ENCODE measurements at places on chromosomes 13 and 19. TPM values are rescaled to one million over a fixed set of nuclear protein-coding genes. Genes with fewer than 3 reads are reported as not detected.

COLGALT1 gene
- 48.3 TPM for polyA plus RNA-seq

LILRA1 gene
- 0.62 TPM for polyA plus RNA-seq

ZNF493 gene
- polyA plus RNA-seq: 25.7 TPM

ERFL gene
- not detected for polyA plus RNA-seq

PSG5 gene
- not detected for polyA plus RNA-seq

LCP1 gene
- 14.5 TPM for polyA plus RNA-seq

CYP2S1 gene
- 0.64 TPM for polyA plus RNA-seq

HCN2 gene
- 0.18 TPM for polyA plus RNA-seq

LHFPL6 gene
- 45.3 TPM for polyA plus RNA-seq

GRCh38 chr19:14735915-14736314 is 42.4 kb downstream of the ADGRE2 start:
- no peak for DNase-seq

- DNase-seq: no peak
These were observed 11.4 kb upstream of the ZNF414 start for GRCh38 chr19:8525401-8525684.

GRCh38 chr13:106234636-106235035 is 300.8 kb downstream of the EFNB2 start:
- DNase-seq: no peak

- DNase-seq: no peak
These were observed 766 bp downstream of the CEBPG start for GRCh38 chr19:33374236-33374714.

GRCh38 chr13:87208636-87209035 is 462.5 kb upstream of the SLITRK5 start:
- DNase-seq: no peak

GRCh38 chr13:100608906-100609305 is 20.3 kb upstream of the GGACT start:
- no peak for DNase-seq

GRCh38 chr19:51493776-51494175 is 7.8 kb downstream of the SIGLEC12 start:
- DNase-seq: no peak

- no peak for DNase-seq
These were observed at the start of gene CPB2 for GRCh38 chr13:46104868-46105267. TSS of gene CPB2 (minus strand) at chr13:46105033. CDS start at chr13:46105009, 24 bp downstream.

DNA sequence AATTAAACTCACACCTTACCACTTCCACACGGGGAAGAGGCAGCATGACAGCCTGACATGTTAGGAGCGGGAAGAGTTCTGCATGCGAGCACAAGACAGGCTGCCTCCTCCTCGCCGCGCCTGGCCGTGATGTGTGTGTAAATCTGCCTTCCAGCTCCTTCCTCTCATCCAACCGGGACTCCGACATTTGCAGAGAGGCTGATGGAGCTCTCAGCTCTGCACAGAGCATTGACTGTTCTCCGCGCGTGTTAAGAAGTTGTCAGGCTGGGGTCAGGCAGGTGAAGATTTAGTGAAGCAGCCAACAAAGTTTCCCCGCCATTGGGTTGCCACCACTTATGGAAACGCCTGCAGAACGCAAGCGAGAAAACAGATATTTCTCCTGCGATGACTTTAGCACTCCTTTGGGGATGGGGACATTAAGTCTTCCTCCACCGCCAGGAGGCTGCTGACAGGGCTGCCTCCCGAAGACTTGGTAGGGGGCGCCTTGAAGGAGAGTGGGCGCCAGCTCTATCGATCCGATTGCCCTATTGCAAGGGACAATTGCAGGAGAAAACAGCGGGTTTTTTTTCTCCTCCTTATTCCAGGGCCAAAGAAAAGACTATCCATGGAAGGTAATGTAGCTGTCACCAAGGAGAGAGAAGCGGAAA is 213.9 kb upstream of the TSHZ3 start:
- no peak for DNase-seq

DNA sequence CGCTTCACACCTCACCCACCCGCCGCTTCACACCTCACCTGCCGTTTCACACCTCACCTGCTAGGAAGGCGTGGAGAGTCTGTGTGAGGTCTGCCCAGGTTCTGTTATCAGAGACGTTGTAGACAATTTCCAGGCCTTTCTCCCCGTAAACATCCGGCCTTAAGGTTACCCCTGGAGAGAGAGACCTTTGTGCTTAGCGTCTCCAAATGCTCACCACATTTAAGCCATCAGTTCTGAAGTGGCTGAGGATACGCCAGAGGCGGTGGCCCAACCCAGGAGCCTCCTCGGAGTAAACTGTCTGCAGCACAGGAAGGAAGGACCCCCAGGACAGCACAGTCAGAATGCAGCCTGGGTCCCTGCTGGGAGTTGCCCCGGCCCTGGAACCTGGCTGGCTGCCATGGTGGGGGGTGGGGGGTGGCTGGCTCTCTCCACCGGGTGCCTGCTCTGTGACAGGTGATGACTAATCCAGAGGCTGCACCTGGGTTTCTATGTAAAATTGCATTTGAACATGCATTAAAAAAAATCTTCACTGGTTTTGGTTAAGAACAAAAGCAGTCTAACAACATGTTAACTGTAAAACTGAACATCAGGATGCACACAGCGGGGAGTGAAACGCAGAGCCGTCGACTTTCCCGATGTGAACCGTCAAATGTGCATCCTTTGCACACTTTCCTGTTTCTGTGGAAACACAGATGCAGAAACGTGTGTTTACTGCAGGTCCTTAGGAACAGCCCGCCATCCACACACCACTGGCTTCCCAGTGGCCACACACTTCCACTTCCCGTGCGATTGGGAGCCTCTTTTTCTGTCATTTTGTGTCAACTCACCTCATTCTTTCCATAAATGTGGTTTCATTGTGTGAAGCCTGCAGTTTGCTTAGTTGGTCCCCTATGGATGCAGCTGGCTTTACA is 4.5 kb downstream of the ATP4B start:
- DNase-seq: no peak

DNA sequence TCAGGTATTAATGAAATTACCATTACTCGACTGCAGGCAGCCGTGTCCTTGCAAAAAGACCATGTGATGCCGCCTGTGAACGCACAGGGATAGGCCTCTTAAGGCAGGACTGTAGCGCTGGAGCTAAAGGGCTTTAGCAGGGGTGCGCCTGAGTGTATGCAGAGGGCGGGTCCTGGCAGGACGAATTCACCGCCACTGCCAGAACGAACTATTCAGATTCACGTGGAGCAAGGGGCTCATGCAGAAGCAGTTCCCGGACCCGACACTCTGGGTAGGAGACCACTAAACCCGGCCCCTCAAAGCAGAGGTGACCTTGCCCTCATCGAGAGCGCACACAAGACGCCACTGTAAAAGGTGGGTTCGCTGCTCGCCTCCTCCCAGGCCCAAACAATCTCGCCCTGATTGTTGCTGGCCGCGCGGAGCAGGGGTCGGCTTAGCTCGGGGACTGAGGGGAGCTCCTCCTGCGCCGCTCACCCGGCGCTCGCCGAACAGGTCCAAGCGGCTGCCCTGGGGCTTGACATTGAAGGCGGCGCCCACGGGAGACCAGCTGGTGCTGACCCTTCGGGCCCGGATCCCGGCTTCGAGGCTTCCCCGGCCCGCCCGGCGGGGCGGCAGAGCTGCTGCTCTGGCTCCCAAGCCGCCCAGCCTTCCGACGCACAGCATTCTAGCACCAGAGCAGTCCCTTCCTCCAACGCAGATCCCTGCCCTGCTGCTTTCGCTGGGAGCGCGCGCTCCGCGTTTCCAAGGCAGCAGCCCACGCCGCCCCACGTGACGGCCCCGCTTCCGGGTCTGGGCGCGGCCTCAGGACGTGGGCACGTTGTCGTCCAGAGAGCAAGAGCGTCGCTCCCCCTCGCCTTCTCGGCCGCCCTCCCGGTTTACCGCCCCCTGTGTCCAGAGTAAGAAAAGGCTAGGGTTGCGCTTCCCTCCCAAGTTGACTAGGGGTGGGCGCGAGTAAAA is at the start of gene MIPEP:
Gene MIPEP, minus strand, starts transcription at position 743 of the 957 bp plus-strand sequence. Its CDS starts 80 bp downstream, at position 663.
- peak; percentile 92 for DNase-seq

DNA sequence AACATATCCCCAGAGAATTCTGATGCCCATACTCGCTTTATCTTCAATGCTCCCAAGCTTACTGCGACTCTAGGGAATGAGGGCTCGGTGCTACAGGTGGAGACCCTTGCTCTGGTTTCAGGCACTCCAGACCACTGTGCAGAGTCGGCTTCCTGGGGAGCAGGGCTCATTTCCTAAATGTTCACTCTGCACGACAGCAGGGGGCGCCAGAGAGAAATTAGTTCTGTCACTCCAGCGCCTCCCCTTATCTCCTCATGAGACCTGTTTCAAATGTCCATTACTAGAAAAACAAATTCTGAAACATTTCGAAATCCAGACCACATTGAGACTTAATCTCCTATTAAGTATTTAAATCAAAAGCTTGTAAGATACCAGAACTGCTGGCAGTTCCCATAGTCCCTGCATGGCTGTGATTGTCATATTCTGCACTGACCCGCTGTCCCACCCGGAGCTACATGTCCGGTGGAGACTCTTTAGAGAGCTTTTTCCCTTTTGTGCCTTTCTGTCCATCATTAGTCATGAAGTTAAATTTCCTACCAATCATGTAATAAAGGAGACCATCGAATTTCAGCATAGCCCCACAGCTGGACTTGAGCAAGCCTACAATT is 22.4 kb downstream of the EPSTI1 start:
- DNase-seq: no peak

- no peak for DNase-seq
These were observed 193.1 kb downstream of the VWA8 start for GRCh38 chr13:41767801-41768200.

GRCh38 chr19:54211235-54211634 is 10.6 kb downstream of the RPS9 start:
- no peak for DNase-seq

GRCh38 chr13:109427695-109428094 is 358.7 kb downstream of the IRS2 start:
- no peak for DNase-seq

- no peak for DNase-seq
These were observed 45.4 kb downstream of the CHST8 start for GRCh38 chr19:33667141-33667650.
